HFFc6 (cell line): ENCODE measurements at places on chromosomes 1 and 21.
A peak's percentile ranks its signal among the peaks of the same experiment; 100 is the strongest.

DNA sequence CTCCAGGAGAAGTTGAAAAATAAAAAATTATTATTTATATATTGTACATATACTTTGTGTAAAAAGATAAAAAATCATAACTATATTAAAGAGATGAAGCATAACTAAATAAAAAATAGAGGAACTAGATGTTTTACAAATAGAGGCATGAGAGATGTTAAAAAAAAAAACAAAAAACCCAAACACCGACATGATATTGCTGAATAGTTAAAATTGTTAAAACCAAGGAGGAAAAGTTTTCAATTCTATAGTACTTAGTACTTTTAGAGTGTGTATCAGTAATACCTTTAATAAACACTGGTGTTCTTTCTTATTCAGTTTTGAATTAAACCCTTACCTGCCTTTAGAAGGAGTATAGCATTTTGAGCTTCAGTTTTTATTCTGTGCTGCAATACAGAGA is 32.1 kb downstream of the BACH1 start:
- H3K27me3 ChIP-seq: no peaks in the 10 kb centered on the region; the same call in none of the 2 replicates
- peaks cover 61% of the 10 kb centered on the region for H3K4me1 ChIP-seq
- H3K4me3 ChIP-seq: no peak overlapping the region

DNA sequence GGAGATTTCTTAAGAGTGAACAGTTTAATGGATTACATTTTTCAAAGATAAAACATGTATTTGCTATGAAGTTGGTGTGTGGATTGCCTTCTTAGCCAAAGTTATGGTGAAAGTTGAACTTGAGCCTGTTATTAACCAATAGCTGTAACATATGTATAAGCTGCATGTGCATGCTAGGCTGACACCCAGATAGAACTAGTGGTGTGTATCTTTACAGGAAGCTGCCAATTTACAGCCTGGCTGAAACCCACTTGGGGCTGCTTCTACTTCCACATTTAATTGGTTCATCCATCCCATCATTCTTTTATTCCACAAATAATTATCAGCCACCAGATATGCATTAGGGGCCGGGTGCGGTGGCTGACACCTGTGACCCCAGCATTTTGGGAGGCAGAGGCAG is 3.3 kb downstream of the PLA2G5 start:
- H3K4me1 ChIP-seq: peaks cover 12% of the 10 kb centered on the region; the same call in 1 of the 2 replicates
- no peak overlapping the region for H3K4me3 ChIP-seq
- no peaks in the 10 kb centered on the region for H3K36me3 ChIP-seq
- H3K27ac ChIP-seq: no peak overlapping the region

- H3K27me3 ChIP-seq: no peaks in the 10 kb centered on the region
- no peak for DNase-seq
- H3K4me1 ChIP-seq: no peaks in the 10 kb centered on the region
- H3K4me3 ChIP-seq: no peak overlapping the region
These were observed 220.8 kb upstream of the KIAA0040 start for GRCh38 chr1:175413367-175413766.

DNA sequence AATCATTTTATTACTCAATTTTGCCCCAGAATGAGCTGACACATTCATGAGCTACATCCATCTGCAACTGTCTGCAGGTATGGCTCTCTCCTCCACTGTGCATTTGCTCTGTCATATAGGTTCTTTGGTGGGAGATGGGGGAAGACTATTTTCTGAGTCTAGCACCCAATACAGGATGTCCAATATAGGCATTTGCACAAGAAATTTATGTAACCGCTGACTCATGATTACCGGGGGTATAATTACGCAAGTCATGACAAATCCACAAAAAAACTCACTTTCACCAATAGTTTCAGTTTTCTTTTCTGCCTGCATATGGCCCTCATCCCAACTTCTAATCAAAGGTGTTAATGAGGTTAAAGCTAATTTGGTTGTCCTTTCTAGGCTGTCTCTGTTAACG is 17.5 kb upstream of the VSIG8 start:
- H3K27me3 ChIP-seq: no peaks in the 10 kb centered on the region
- peaks cover 21% of the 10 kb centered on the region for H3K36me3 ChIP-seq
- DNase-seq: peak; percentile 71

- peaks cover 77% of the 10 kb centered on the region for H3K4me1 ChIP-seq
- H3K36me3 ChIP-seq: peaks cover 11% of the 10 kb centered on the region; the same call in 1 of the 2 replicates
- H3K4me3 ChIP-seq: no peak overlapping the region; the same call in 1 of the 2 replicates
These were observed 20.5 kb upstream of the NRDC start for GRCh38 chr1:51899022-51899421.

- H3K4me1 ChIP-seq: no peaks in the 10 kb centered on the region
- peaks cover 4% of the 10 kb centered on the region; the same call in 1 of the 2 replicates for H3K27me3 ChIP-seq
- H3K36me3 ChIP-seq: 0 out of 2 replicates have a peak, but pooled peaks cover 6% of the 10 kb centered on the region
- no peak for DNase-seq
These were observed 401.5 kb downstream of the RPS6KC1 start for GRCh38 chr1:213452501-213452900.

- no peak overlapping the region for H3K4me3 ChIP-seq
- no peaks in the 10 kb centered on the region for H3K36me3 ChIP-seq
- no peaks in the 10 kb centered on the region; the same call in 1 of the 2 replicates for H3K4me1 ChIP-seq
- no peak overlapping the region for H3K27ac ChIP-seq
These were observed 5.5 kb downstream of the OR2C3 start for GRCh38 chr1:247530785-247531184.

- H3K4me3 ChIP-seq: no peak overlapping the region
- peaks cover 21% of the 10 kb centered on the region for H3K27me3 ChIP-seq
- 0 out of 2 replicates have a peak, but pooled peaks cover 8% of the 10 kb centered on the region for H3K4me1 ChIP-seq
- H3K36me3 ChIP-seq: no peaks in the 10 kb centered on the region
- DNase-seq: no peak
- no peak overlapping the region for H3K27ac ChIP-seq
These were observed 13.1 kb downstream of the BRINP2 start for GRCh38 chr1:177183836-177184235.

DNA sequence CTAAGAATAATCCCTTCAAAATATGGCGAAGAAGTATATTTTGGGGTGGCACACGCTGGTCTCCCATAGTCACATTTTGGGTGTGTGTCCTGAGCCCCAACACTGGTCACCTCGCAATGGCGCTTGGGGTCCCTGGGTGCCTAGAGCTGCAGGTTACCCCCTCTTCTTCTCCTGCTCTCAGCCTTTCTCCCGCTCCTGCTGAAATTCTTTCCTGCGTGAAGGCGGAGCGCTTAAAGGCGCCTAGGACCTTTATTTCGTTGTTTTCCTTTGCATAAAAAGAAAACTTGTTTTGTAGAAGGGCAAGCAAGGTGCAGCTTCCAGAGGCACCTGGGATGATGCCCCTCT is 339 bp upstream of the PIK3CD start:
- H3K4me1 ChIP-seq: peaks cover 5% of the 10 kb centered on the region; the same call in 1 of the 2 replicates
- no peak overlapping the region for H3K27ac ChIP-seq
- no peak for DNase-seq

GRCh38 chr1:153728305-153729066 is 636 bp downstream of the INTS3 start:
- peak; percentile 15 for DNase-seq
- peaks cover 16% of the 10 kb centered on the region for H3K36me3 ChIP-seq
- peaks cover 3% of the 10 kb centered on the region for H3K27me3 ChIP-seq
- H3K4me1 ChIP-seq: peaks cover 27% of the 10 kb centered on the region
- H3K27ac ChIP-seq: peak overlapping the region; percentile 93

DNA sequence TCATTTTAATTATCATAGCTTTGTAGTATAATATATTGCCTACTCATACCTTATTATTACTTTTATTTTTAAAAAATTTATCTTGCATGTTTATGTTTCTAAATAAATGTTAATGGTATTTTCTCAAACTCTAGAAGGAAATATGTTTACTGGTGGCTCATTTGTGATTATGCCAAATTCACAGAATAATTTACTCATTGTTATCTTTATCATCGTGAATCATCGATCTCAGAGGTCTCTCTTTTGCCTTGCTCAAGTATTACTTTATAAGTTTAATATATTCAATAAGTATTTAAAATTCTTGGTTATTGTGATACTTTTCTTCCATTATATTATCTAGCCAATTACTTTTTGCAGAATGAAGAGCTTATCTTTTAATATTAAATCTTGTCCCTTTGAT is 836.7 kb upstream of the ADAMTS5 start:
- H3K4me1 ChIP-seq: peaks cover 51% of the 10 kb centered on the region
- H3K36me3 ChIP-seq: no peaks in the 10 kb centered on the region
- H3K27me3 ChIP-seq: no peaks in the 10 kb centered on the region
- DNase-seq: no peak
- no peak overlapping the region for H3K4me3 ChIP-seq
- no peak overlapping the region for H3K27ac ChIP-seq

GRCh38 chr1:156172696-156173470 is 19.5 kb downstream of the SEMA4A start:
- H3K4me1 ChIP-seq: no peaks in the 10 kb centered on the region
- peaks cover 6% of the 10 kb centered on the region for H3K27me3 ChIP-seq
